Islet precursor cell (in vitro differentiated cells): ENCODE measurements at places on chromosomes 5 and 9.

GRCh38 chr5:122906768-122907167, 61.4 kb downstream of the SNX24 start:
- no peak for DNase-seq

DNA sequence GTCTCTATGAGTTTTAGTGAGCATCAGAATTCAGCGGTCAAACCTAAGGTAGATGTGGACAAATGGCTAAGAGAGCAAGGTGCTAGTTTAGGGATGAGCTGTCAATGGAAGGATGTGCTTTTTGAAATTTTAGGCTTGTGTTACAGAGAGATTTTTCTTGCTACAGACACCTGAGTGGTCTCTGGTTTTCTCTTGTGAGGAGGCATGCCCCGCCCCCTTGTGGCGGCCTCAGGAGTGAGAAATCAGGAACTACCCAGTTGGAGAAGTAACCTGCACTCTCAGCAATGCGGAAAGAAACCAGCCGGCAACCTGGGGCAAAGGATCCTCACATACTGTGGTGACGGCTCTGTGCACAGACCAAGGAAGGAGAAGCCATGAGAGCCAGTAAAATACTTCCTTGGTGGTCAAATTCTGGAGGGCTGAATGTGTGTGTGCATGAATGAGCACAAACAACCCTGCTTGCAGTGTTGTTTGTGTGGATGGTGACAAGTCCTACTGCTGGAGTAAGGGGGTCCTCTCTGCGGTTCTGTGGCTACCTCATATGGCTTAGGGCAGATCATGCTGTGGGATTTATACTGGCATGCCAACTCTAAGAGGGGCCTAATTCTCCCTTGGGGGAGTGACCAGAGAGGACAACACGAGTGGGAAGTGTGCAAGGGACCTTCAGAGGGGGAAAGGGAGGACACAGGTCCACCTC, 16.7 kb upstream of the HSD17B4 start:
- peak; percentile 80 for DNase-seq

GRCh38 chr5:140795259-140795641, 598 bp downstream of the PCDHA2 start:
- peak; percentile 62 for DNase-seq

- DNase-seq = peak; percentile 34
Observed at GRCh38 chr5:176776916-176777315, 33.4 kb upstream of the UNC5A start.

GRCh38 chr5:38548064-38548759, 8.2 kb downstream of the LIFR start:
- DNase-seq = no peak

DNA sequence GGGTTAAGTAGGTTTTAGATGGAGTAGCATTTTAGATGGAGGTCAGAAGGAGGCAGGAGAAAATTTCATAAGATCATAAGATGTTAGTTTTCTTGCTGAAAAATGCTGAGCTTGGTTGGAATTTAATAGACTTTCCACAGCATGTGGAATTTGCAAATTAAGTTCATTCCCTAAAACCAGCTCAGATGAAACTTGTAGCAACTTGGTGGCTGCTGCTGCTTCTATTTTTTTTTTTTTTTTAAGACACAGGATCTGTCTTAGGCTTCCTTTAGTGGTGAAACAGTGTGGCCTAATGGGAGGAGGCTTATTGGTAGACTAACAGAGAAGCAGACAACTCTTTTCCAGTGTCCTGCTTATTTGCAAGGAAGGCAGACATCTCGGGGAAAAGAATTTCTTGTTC, 154.5 kb downstream of the AOPEP start:
- no peak for DNase-seq

DNA sequence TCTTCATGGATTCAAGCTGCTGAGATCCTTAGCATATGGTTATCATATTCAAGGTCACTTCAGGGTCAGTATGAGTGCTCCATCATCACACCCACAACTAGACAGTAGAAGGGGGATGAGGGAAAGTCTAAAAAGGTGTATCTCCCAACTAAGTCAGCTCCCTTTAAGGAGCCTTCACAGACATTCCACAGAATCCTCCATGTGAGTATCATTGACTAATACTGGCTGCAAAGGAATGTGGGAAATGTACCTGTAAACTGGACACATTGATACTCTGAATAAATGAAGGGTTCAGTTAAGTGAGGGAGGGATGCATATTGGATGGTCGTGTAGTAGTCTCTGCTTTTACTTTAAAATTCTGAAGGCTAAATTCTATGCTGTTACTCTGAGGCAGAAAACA, 330.7 kb downstream of the LRRC70 start:
- DNase-seq = no peak

GRCh38 chr5:61329550-61330128, 2.4 kb upstream of the ZSWIM6 start:
- DNase-seq = no peak

- DNase-seq = peak; percentile 64
Observed at GRCh38 chr9:134099123-134099761, 31.4 kb upstream of the BRD3 start.

DNA sequence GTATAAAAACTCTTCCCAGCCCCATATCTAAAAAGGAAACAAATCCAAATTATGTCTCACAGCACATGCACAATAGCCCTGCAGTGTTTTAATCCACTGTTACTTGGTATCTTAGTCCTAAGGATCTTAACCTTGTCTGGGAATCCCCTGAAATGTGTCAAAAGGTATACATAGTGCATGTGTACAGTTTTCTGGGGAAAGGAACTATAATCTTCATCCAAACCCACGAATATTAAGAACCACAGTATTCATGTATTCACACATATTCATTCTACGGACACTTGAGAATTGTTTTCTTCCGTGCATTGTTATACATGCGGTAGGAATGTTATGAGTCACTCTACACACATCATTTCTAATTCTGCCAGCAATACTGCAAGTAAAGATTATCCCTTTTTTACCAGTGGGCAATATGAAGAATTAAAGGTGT, 47.8 kb upstream of the SNX2 start:
- DNase-seq = no peak

GRCh38 chr9:80082213-80082612, 510.4 kb downstream of the TLE4 start:
- DNase-seq = no peak

DNA sequence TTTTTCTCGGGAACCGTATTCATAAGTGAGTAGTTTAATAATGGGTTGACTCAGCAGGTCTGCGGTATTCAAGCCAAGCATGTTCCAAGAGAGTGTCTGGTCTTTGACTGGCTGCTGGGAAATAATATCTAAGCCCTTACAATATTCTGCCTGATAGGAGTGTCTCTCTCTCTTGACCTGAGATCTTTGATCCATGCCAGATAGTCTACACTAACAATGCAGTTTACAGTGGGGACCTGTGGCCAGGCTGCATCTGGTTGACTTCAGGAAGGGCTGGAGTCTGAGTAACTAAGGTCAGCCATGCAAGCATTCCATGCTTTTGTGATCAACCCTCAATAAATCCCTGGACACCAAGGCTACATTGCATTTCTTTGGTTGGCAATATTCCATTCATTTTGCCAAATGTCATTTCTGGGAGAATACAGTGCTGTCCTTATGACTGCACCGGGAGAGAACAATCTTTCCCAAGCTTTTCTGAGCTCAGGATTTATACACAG, 195.5 kb downstream of the SEMA5A start:
- DNase-seq = no peak

DNA sequence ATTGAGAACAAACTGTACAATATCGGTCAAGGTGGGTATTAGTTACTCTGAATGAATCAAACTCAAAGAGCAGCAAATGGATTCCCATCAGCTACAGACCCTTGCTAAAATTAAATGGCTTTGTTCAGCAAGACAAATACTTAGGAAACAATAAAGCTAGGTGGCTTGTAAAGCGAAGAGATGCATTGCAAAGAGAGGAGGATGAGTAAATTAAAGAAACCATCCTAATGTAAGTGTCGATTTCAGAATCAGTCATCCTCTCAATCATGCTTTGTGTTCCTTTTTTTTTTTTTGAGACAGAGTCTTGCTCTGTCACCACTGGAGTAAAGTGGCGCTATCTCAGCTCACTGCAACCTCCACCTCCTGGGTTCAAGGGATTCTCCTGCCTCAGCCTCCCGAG, 359.2 kb upstream of the ZNF462 start:
- DNase-seq = no peak

DNA sequence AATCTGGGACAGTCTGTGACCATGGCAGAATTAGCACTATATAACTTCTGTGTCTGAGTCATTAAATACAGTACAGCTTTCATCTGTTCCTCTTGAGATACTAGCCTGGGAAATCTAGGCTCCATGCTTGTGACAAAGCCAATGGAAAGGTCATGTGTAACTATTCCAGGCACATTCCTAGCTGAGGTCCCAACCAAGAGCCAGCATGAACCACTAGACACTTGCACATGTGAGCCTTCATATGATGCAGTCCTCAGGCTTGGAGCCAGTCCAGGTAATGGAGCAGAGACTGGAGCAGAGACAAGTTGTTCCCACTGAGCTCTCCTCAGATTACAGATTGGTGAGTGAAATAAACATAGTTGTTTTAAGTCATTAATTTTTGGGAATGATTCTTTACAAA, 412.4 kb upstream of the ZNF462 start:
- DNase-seq = no peak

- no peak for DNase-seq
Observed at GRCh38 chr9:121336665-121337064, 33.4 kb downstream of the STOM start.

GRCh38 chr9:136545692-136545964, 220 bp downstream of the NOTCH1 start:
- no peak for DNase-seq

- DNase-seq = no peak
Observed at GRCh38 chr5:171586436-171586835, 167.0 kb downstream of the FGF18 start.

DNA sequence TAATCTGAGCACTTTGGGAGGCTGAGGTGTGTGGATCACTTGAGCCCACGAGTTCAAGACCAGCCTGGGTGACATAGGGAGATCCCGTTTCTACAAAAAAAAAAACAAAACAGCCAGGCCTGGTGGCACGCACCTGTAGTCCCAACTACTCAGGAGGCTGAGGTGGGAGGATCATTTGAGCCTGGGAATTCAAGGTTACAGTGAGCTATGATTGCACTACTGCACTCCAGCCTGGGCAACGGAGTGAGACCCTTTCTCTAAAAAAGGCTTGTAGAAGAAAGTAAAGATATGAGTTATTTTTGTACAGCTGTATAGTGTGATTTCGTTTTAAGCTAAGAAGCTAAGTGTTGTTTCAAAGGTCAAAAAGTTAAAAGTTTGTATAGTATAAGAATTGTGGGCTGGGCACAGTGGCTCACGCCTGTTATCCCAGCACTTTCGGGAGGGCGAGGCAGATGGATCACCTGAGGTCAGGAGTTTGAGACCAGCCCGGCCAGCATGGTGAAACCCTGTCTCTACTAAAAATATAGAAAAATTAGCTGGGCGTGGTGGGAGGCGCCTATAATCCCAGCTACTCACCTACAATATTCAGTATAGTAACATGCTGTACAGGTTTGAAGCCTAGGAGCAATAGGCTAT, 18.8 kb downstream of the UBE2R2 start:
- DNase-seq = no peak

GRCh38 chr5:135037519-135038204, 3.6 kb upstream of the PITX1 start:
- no peak for DNase-seq
